Aorta (tissue), 5 donors: ENCODE measurements at places on chromosomes 3 and 15. TPM values are rescaled to one million over a fixed set of nuclear protein-coding genes. Genes with fewer than 3 reads are reported as not detected.

IQCB1 gene
- total RNA-seq = 17.5 TPM

MYL3 gene
- total RNA-seq = 1.8 TPM

DNA sequence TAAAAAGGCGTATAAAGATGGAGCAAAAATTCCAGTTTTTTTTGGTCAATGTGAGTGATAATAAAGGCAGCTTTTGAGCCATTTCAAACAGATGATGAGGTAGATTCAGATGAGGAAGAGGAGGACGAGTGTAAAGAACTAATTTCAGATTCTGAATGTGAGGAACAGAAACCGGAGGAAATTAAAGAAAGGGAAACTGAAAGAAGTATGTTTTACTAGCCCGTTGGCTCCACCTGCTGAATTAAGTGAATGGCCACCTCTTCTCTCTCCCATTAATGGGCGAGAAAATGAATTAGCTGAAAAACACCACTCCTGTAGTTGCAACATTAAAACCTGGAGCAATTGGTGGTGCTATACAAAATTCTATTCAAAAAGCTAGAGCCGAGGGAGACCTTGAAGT, 55.4 kb downstream of the CYP19A1 start:
- DNase-seq = no peak

GRCh38 chr3:28186748-28187147, 54.7 kb upstream of the CMC1 start:
- no peak for DNase-seq

DNA sequence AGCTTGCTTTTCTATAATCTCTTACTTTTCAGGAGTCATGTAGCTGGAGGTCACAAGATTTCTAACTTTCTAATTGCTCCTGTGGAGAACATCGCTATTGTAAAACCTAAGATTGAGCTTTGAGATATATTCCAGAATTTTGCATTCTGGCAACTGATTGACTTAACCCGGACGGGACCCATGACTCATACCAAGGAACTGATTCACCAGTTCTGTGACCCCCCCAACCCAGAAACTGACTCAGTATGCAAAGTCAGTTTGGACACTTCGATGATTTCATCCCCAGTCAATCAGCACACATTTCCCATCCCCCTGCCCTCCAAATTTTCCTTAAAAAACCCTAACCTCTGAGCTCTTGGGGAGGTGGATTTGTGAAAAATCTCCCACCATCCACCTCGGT, 396.5 kb upstream of the GBE1 start:
- DNase-seq = no peak

- no peak for DNase-seq
Observed at GRCh38 chr3:140943781-140944552, 2.3 kb downstream of the SLC25A36 start.
